Thoracic aorta (tissue), 2 donors: ENCODE measurements at places on chromosomes 6 and 20. TPM values are rescaled to one million over a fixed set of nuclear protein-coding genes. Genes with fewer than 3 reads are reported as not detected.

DNA sequence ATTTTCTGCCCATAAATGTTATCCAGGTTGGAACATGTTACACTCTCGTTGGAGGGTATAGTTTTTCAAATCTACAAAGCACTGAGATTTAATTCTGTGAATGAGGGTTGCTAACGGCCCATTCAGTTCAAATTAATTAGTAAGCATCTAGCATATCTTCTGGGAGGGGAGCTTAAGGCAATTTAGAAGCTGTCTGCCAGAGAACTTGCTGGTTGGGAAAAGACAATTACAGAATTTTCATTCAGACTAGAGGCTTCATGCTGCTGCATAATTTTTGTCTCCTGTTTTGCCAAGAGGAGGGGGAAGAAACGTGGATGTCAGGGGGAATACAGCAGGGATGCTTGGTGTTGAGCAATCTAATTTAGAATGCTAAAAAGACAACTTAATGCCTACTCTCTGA lies 268.3 kb upstream of the FAM83B start:
- DNase-seq = no peak

DNA sequence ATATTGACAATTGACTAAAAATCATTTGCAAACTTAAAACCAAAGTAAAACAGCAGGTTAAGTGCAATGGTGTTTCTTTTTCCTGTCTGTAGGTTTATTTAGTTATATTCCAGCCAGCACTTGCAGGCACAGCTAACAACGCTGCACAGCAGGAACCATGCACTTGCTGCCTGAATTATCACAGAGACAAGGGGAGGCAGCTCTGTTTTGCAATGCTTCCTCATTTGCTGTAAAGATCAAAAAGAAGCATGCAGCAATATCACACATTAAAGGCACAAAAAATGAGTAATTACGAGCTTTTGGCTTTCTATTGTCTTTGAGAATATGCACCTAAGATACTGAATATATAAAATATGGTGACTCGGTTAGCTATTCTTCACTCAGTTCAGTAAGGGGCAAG lies 241.9 kb downstream of the EPHA7 start:
- no peak for DNase-seq

DNA sequence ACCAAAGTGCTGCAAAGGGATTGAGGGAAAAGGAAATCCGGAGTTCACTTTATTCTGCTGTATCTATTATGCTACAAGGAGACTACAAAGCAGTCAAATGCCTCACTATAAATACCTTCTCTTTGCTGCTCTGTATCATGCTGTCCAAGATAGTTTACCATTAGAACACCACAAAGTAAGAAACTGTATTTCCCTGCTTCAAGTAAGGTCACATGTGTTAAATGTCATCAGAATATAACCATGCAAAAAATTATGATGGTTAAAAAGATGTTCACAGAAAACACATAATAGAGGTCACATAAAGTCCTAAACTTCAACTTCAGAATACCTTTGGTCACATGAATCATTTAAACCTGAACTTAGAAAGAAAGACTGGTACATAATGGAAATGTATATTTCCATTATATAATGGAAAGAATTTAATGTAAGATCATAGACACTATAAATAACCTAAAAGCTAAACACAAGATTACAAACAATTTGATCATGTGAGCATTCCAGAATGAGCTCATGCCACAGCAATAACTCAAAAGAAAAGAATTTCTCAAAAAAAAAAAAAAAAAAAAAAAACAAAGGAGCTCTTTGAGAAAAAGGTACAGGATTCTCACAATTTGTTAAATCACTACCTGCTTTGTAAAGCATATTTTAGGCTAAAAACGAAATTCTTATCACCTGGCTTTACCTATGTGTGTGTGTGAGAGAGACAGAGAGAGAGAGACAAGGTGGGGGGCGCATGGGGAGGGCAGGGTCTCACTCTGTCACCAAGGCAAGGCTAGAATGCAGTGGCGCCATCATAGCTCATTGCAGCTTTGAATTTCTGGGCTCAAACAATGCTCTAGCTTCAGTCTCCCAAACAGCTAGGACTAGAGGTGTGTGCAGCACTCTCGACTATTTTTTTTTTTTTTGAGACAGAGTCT lies 58.7 kb downstream of the KIF13A start:
- DNase-seq = no peak

GRCh38 chr6:15250187-15251168 lies 4.6 kb downstream of the JARID2 start:
- no peak for DNase-seq

RSPO3 gene
- 2.3 TPM for total RNA-seq

GRCh38 chr20:63064745-63065711 lies 58.3 kb upstream of the BHLHE23 start:
- no peak for DNase-seq

- DNase-seq = no peak
These were observed 5.5 kb downstream of the ZSCAN12 start for GRCh38 chr6:28393912-28394662.

GRCh38 chr20:18165553-18165952 lies 27.9 kb downstream of the KAT14 start:
- DNase-seq = no peak

DNA sequence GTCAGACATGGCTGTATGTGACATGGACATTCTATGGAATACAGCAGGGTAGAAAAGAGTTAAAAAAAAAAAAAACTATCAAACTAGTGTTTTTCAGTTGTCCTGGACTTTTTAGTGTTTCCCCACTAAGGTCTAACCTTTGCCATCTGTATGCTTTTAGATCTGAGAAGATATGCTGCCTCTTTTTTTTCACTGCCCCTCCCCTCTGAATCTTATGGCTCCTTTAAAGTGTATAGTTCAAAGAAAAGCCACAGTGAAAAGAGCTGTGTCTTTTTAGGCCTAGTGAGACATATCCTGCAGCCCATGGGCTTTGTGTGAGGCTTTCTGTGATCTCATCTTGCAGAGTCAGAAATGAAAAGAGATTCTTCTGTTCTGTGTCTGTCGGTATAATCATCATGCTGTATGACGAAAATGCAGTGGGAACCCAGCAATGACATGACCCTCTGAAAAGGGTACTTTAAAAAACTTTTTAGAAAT lies 29.3 kb downstream of the ADGRG6 start:
- DNase-seq = no peak

DNA sequence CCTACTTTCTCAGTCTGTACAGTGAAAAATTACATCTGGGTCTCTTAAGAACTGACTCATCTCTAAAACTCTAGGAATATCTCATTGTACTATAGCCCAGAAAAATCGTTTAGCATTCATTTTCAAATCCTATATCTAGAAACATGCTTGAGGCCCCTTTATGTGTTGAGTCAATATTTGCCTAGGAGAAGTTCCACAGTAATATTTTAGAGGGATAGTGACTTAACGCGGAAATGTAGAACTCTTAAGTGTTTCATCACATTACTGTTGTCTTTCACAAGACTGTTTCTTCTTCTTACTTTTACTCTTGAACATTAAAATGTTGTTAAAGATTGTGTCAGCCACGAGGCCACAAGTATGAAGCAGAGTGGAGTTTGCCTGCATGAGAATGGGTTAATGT lies 23.0 kb upstream of the MYLIP start:
- no peak for DNase-seq

PRR18 gene
- not detected for total RNA-seq

- no peak for DNase-seq
These were observed 1226.1 kb downstream of the GRIK2 start for GRCh38 chr6:102619585-102619984.

RPL7L1 gene
- 75.8 TPM for total RNA-seq

GRCh38 chr6:9205645-9206044 lies 770.3 kb upstream of the SLC35B3 start:
- DNase-seq = no peak

IFT52 gene
- total RNA-seq = 17.6 TPM

HCRTR2 gene
- total RNA-seq = not detected

DNA sequence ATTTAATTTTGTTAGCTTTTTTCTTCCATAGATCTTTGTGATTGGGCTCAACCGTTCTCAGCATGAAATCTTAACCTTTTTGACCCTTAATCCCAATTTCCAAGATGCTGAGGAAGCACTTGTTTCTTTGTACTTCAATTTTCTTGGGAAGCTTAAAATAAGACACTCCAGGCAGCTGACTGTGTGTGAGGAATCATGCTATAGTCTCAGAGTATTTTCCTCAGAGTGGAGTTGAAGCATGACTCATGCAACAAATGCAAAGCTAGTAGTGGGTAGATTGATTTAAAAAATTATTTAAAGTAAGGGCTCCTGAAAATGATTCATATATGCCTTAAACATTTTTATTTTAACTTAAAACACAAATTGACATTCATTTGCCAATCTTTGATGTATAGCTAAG lies 168.7 kb downstream of the BTBD3 start:
- DNase-seq = no peak
